Parietal lobe (tissue), 2 donors: ENCODE measurements at places on chromosomes 6 and 20. TPM values are rescaled to one million over a fixed set of nuclear protein-coding genes. Genes with fewer than 3 reads are reported as not detected.

PSORS1C1 gene
- not detected for total RNA-seq

CLPSL1 gene
- not detected for total RNA-seq

HLA-DQB1 gene
- 0.63 TPM for total RNA-seq

ASXL1 gene
- 136 TPM for total RNA-seq

RAB44 gene
- not detected for total RNA-seq

SASH1 gene
- total RNA-seq, result 27.2 TPM

SLC2A10 gene
- 5.6 TPM for total RNA-seq

SLC52A3 gene
- not detected for total RNA-seq

FLOT1 gene
- 66.0 TPM for total RNA-seq
